Activated T-helper 9 cell treated with anti-CD3 and anti-CD28 coated beads, Interleukin-2, amount 50 U/mL, for 16 hours (primary cell): ENCODE measurements at places on chromosomes 2 and 18.

DNA sequence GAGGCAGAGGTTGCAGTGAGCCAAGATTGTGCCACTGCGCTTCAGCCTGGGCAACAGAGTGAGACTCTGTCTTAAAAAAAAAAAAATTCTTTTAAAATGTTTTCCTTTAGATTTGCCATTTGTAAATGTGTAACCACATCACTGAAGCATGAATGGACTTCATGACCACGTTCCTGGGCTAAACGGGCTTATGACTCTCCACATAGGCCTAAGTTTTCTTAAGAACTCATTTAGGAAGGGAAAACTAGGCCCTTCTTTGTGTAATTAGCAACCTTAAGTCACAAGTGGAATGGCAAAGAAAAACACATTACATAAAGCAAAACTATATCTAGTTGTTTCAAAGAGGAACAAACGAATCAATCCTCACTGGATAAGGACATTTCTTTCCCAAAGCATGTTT, 99.5 kb downstream of the MEIS1 start:
- no peak for DNase-seq

DNA sequence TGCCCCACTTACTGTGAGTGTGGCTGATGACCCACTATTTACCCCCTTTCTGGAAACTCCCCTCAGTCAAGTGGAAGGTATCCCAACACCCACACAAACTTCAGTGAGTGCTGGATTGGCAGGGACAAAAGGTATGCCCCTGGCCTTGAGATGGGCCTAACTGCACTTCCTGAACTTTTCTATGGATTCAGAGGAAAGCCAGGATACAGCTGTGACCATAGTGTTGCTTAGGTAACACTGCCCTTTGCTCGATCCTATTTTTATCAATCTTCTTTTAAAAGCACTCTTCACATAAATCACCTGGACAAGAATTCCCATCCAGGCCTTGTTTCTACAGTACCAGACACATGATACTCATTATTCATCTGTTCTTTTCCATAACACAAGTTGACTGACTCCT, 671.5 kb upstream of the SLC8A1 start:
- no peak for DNase-seq

- no peak for DNase-seq
These were observed 54.7 kb downstream of the KCTD18 start for GRCh38 chr2:200454927-200455801.

DNA sequence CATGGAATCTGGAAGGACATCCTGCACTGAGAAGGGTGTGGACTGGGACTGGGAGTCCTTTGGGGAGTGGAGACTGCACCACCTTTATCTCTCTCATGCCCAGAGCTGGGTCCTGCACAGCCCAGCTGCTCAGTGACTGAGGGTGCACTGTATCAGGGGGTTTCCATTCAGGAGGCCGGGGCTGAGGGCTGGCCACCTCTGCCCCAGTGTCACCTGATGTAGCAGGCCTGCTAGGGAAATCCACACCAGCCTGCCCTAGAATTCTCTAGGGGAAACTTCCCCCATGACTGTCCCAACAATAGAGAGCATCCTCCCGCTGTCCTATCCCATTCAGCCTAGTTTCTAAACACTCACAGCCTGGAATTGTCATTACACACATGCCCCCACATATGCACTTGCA, 116.7 kb downstream of the CTIF start:
- DNase-seq = no peak

DNA sequence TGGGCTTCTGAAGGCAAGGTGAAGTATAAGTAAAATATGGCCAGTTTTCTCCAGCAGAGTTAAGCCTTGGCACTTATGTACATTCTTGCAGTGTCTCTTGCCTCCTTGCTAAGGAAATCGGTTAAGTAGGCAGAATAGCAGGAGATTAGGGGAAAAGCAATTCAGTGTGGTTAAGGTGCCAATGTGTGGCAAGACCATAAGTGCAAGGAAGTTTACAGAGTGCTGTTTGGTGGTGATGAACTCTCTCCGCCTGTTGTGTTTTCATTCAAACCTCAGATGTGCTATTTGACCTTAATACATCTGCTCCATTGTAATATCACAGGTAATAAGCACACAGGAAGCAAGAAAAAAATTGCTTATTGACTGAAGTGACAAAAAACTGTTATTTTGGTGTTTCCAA, 156.1 kb downstream of the MGAT5 start:
- no peak for DNase-seq

- DNase-seq = no peak
These were observed 98.4 kb upstream of the NCKAP5 start for GRCh38 chr2:133666621-133667020.

DNA sequence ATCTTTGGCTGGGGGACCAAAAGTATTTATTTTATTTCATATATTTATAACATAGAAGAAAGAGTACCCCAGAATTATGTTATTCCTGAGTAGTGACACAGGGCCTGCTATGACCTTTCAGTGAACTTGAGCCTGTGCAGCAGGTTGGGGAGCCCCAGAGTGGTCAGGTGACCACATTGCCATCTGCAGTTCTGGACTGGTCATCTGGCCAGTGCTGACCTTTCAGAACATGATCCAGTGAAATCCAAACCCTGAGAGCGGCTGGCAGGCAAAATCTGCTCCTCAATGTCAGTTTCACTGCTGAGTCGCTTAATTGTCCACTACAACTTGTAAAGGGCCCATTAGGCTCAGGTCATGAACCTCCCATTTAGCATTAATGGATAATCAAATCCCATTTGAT, 336.7 kb upstream of the KCNH7 start:
- DNase-seq = no peak

GRCh38 chr18:3715231-3716080, 265.5 kb downstream of the TGIF1 start:
- no peak for DNase-seq

DNA sequence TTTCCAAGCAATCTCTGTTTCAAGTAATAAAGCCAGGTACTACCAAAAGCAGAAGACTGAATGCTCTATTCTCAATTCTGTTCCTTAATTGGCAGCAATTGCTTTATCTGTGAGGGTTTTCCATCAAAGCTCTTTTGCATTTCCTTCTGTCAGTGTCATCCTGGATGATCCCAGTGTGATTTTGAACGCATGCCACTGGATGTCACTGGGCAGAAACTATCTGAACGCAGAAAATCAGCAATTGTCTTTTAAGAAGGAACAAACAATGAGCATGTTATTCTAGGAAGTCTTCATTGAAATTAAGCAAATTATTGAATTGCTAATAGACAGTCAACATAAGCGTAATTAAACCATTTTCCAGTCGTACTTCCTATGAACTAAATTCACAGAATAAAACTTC, 259.0 kb upstream of the REG3G start:
- no peak for DNase-seq

DNA sequence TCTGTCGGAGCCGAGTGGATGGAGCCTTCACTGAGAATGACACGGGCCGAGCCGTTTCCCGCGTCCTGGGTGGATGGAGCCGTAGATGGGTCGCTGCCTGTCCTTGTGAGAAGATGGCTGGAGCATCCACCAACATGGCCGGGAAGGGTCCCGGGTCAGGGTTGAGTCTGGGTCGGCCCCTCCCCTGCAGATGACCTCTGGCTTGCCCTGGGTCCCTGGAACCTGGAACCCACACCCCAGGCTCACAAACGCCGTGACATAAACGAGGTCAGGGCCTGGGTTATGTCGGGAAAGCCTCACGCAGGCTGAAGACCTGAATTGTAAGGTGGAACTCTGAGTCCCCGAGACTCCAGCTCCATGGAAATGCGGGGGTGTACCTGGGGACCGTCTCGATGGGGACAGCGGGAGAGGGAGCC, 94.9 kb downstream of the NFATC1 start:
- DNase-seq = no peak

- no peak for DNase-seq
These were observed 213.3 kb upstream of the HNRNPA3 start for GRCh38 chr2:176999301-176999700.

DNA sequence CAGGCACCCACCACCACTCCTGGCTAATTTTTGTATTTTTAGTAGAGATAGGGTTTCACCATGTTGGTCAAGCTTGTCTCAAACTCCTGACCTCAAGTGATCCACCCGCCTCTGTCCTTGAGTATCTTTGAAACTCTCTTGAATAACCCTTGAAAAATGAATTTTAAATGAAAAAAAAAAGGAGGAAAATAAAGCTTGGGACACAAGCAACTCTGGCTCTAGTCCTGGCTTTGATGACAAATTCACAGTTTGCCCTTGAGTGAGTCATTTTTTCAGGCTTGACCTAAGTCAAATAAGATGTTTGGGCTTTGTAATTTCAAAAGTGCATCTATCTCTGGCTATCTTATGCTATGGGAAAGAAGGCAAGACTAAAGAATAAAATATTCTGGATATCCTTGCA, 79.0 kb upstream of the TRIB2 start:
- DNase-seq = no peak

DNA sequence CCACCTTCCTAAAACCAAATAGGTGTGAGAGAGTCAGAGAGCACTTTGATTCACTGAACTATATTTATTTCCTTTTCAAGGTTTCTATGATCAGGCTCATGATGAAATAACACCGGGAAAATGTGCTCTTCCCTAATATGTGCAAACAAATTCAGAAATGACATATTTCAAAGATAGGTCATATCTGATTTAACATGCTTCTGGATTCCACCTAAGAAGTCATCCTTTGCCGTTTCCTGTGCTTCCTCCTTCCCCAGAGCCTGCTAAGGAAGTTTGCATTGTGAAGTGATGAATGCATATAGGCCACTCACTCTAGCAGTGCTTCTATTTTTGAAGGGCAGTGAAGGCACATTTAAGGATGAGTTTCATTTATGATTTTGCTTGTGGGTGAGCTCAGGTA, 327.6 kb downstream of the TDRD15 start:
- no peak for DNase-seq

GRCh38 chr2:235587202-235587601, 93.4 kb downstream of the AGAP1 start:
- no peak for DNase-seq

DNA sequence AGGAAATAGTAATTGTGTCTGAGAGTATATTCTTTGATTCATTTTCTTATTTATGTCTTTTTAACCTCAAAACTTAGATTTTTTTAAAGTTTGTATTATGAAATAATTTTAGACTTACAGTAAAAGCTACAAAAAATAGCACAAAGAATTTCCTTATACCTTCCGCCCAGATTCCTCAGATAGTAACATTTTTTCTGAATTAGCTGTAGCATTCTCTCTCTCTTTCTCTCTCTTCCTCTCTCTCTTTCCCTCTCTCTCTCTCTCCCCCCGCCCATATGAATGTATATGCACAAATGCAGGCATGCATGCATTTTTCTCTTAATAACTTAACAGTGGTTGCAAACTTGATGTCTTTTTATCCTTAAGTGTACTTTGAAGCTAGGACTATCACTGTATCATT, 361.1 kb upstream of the NRP2 start:
- no peak for DNase-seq

DNA sequence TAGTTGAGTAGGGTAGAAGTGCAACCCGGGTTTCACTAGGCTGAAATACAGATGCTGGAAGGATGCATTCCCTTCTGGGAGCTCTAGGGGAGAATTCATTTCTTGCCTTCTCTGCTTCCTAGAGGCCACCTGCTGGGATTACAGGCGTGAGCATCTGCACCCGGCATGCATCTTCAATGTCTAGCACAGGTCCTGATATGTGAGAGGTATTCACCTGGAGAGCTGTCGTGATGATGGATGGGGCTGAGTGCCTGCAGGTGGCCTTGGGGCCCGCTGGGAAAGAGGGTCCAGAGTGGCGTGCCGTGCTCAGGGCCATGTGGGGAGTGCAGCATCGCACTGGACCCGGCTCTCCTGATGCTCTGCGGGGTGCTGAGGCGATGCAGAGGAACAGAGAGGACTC, 6.6 kb upstream of the NTSR2 start:
- no peak for DNase-seq

- DNase-seq = no peak
These were observed 53.8 kb downstream of the ANO7 start for GRCh38 chr2:241242306-241242705.

DNA sequence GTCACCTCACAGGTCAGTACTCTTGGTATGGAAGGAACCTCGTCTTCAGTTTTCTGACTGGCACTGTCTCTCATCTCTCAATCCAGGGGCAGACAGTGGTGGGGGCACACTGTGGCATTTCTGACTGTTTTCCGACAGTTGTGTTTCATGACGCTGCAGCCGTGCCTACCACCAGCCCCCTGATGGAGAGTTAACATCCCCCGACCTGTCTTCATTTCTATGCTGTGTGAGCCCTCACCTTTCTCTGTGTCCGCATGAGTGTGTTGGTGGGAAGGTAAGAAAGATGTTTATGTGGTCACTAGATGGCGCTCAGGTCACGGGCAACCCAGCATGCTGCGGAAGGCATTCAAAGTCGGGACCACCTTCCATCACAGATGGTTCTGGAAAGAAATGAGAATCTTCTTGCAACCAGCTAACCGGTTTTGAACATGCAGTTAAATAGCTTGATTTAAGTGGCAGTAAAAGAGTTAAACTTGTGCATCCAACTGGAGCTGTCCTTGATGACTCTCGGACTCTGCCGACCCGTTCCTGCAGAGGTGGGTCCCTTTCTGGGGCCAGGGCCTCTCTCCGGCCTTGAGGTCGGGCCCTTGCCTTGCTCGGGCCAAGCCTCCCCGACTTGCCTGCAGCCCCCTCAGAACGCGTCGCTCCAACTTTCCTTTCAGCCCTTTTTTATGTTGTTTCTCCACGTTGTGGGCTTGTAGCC, 92.4 kb downstream of the DYSF start:
- DNase-seq = no peak

DNA sequence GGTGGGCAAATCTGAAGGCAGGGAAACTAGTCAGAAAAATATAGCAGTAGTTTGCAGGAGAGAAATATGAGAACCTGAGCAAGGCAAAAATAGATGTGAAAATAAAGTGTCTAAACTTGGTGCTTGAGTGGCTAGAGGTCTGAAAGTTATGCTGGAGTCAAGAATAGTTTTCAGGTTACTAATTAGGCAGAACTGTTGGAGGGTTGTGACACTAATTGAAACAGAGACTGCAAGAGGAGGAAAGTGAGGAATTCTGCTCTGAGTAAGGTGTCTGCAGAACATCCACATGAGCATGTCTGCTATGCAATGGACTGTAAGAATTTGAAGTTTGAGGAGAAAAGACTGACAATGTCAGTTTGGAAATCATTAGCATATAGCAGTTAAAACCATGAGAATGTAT, 444.0 kb upstream of the LRRTM1 start:
- no peak for DNase-seq

GRCh38 chr2:10575609-10576280, 114.0 kb downstream of the NOL10 start:
- no peak for DNase-seq

GRCh38 chr2:20456116-20456571, 9.3 kb downstream of the RHOB start:
- DNase-seq = no peak

DNA sequence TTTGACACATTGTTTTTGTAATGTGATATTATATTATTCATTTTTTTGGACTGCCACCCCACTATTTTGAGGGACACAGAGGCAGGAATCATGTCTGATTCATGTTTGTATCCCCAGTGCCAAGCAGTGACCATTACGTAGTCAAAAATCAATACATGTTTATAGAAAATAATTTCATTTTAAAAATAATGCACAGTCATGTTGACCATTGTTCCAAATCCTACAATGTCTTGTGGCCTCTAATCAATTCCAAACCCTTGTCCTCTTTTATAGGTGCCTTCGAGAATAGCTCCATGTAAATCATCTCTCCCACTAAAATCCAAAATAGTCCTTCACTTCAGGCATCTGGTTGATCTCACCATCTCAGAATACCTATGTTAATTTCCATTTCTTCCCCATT, 454.7 kb downstream of the LRP1B start:
- no peak for DNase-seq

- no peak for DNase-seq
These were observed 68.6 kb upstream of the SMIM21 start for GRCh38 chr18:75496151-75496550.
